ENCODE measurements at places on chromosomes 5 and 9.

DNA sequence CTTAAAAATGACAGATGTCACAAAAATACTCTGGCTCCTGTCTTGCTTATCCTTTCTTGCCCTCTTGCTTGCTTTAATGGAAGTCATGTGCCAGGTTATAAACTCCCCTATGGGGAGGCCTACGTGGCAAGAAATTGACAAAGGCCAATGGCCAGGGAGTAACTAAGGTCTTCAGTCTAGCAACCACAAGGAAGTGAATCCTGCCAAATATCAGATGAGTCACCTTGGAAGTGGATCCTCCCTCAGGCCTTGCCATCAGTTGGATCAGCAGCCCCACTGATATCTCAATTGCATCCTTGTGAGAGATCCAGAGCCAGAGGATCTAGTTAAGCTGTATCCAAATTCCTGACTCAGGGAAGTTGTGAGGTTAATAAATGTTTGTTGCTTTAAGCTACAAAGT is 82.8 kb downstream of the CAAP1 start:
- H3K4me3 ChIP-seq: no peak overlapping the region
- peaks cover 1% of the 10 kb centered on the region for H3K27me3 ChIP-seq
- H3K27ac ChIP-seq: no peak overlapping the region
- DNase-seq: no peak

DNA sequence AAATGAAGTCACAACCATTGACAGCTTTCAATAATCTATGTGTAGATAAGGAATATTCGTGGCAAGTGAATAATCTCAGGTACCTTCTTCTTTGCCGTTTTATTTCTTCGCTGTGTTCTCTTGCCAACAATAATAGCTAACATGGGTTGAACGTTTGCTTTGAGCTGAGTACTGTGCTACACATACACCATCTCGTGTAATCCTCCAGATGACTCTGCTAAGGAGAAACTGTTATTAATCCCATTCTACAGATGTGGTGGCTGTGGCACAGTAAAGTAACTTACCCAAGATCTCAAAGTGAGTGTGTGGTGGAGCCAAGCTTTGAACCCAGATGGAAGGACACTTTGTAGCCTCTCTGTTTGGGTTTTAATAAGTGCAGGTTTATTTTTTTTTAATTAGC is 179.7 kb downstream of the C9orf152 start:
- peak overlapping the region; percentile 2 for H3K27ac ChIP-seq
- peaks cover 33% of the 10 kb centered on the region for H3K4me1 ChIP-seq
- no peak overlapping the region for H3K4me3 ChIP-seq
- H3K36me3 ChIP-seq: no peaks in the 10 kb centered on the region

- peaks cover 11% of the 10 kb centered on the region for H3K36me3 ChIP-seq
- H3K27ac ChIP-seq: peak overlapping the region; percentile 1
- no peaks in the 10 kb centered on the region for H3K27me3 ChIP-seq
- H3K4me1 ChIP-seq: peaks cover 17% of the 10 kb centered on the region
These were observed 94.1 kb upstream of the TRIM32 start for GRCh38 chr9:116592970-116593369.

GRCh38 chr5:9712506-9712905 is 82.4 kb upstream of the TAS2R1 start:
- H3K27me3 ChIP-seq: no peaks in the 10 kb centered on the region
- peaks cover 3% of the 10 kb centered on the region for H3K36me3 ChIP-seq
- DNase-seq: no peak

- no peak overlapping the region for H3K4me3 ChIP-seq
- H3K27ac ChIP-seq: peak overlapping the region; percentile 39
- H3K4me1 ChIP-seq: peaks cover 17% of the 10 kb centered on the region
- peaks cover 37% of the 10 kb centered on the region for H3K36me3 ChIP-seq
- DNase-seq: no peak
These were observed 56.0 kb downstream of the ZFR start for GRCh38 chr5:32388432-32389129.

DNA sequence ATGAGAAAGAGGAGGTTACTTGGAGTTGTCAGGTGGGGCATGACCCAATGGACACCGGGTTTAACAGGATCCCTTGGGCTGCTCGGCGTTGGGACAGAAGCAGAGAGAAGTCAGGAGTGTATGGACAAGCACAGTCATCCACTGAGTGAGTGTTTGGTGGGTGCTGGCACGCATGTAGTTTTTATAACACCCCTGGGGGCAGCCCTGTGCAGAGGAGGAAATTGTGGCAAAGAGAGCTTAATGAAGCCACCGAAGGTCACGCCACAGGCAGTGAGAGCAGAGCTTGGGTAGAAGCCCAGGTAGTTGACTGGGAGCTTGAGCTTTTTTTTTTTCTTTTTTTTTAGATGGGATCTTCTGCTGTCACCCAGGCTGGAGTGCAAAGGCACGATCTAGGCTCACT is 43.2 kb upstream of the IER5L start:
- DNase-seq: no peak
- H3K36me3 ChIP-seq: peaks cover 3% of the 10 kb centered on the region
- H3K27ac ChIP-seq: no peak overlapping the region
- H3K4me3 ChIP-seq: no peak overlapping the region
- H3K27me3 ChIP-seq: no peaks in the 10 kb centered on the region
- peaks cover 20% of the 10 kb centered on the region for H3K4me1 ChIP-seq

GRCh38 chr9:91176426-91176825 is 185.3 kb downstream of the AUH start:
- H3K4me3 ChIP-seq: no peak overlapping the region
- no peak for DNase-seq
- no peaks in the 10 kb centered on the region for H3K27me3 ChIP-seq
- H3K27ac ChIP-seq: no peak overlapping the region
- H3K4me1 ChIP-seq: no peaks in the 10 kb centered on the region

DNA sequence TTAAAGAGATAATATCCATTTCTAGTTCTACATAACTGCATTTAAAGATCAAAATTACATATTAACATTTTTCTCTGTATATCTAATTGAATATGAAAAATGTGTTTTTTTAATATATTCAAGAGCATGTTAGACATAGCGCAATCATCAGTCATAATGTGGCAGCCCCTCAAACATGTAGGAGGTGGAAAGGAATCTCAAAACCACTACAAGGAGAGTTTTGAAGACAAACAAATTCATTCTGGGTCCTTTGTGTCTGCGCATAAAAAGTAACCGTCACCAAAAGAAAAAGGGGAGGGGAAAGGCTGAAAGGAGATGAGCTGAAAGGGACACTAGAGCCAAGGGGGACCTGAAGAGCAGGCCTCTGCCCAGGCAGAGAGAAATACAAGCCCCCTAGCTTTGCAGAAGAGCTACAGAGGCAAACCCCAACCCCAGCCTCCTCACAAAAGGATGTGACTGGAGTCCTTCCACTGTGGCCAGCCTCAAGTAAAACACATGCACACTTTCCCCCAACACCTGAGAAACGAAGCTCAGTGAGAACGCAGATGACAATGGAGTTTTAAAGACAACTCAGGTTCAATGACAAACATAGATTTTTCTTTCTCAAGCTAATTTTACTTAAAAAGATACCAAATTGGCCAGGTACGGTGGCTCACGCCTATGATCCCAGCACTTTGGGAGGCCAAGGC is 62.0 kb downstream of the MAPKAP1 start:
- no peak for DNase-seq
- peaks cover 26% of the 10 kb centered on the region for H3K4me1 ChIP-seq
- no peak overlapping the region for H3K27ac ChIP-seq
- H3K27me3 ChIP-seq: no peaks in the 10 kb centered on the region
- H3K4me3 ChIP-seq: no peak overlapping the region

DNA sequence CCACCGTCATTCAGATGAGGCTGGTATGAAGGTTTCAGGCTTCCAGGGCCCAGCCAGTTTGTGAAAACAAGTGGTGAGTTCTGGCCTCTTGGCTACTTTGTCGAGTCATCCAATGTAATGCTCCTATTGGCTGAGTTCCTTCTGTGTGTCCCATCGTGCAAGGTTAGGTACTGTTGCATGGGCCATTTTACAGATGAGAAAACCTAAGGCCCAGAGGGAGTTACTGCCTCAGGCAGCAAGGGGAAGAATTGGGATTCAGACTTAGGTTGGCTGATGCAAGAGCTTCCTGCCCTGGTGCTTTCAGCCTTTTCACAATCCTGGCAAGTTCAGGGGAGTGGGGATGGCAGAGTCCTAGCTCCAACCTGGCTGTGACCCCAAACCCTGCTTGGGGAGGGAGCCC is 17.4 kb upstream of the PITX1 start:
- no peak overlapping the region for H3K27ac ChIP-seq
- H3K4me3 ChIP-seq: no peak overlapping the region
- peaks cover 95% of the 10 kb centered on the region for H3K27me3 ChIP-seq
- DNase-seq: no peak
- H3K4me1 ChIP-seq: peaks cover 17% of the 10 kb centered on the region

GRCh38 chr9:137349471-137350033 is 47.5 kb upstream of the NRARP start:
- H3K27ac ChIP-seq: no peak overlapping the region
- H3K36me3 ChIP-seq: peaks cover 30% of the 10 kb centered on the region
- no peak overlapping the region for H3K4me3 ChIP-seq
- H3K27me3 ChIP-seq: no peaks in the 10 kb centered on the region
- DNase-seq: no peak
- no peaks in the 10 kb centered on the region for H3K4me1 ChIP-seq
